ENCODE measurements at places on chromosomes 1 and 21. TPM values are rescaled to one million over a fixed set of nuclear protein-coding genes. Genes with fewer than 3 reads are reported as not detected.

The MRPL39 gene
- 26.1 TPM for total RNA-seq

The DNAI4 gene
- 0.78 TPM for total RNA-seq

The HPDL gene
- total RNA-seq: 2.3 TPM

The MANEAL gene
- 112 TPM for total RNA-seq

DNA sequence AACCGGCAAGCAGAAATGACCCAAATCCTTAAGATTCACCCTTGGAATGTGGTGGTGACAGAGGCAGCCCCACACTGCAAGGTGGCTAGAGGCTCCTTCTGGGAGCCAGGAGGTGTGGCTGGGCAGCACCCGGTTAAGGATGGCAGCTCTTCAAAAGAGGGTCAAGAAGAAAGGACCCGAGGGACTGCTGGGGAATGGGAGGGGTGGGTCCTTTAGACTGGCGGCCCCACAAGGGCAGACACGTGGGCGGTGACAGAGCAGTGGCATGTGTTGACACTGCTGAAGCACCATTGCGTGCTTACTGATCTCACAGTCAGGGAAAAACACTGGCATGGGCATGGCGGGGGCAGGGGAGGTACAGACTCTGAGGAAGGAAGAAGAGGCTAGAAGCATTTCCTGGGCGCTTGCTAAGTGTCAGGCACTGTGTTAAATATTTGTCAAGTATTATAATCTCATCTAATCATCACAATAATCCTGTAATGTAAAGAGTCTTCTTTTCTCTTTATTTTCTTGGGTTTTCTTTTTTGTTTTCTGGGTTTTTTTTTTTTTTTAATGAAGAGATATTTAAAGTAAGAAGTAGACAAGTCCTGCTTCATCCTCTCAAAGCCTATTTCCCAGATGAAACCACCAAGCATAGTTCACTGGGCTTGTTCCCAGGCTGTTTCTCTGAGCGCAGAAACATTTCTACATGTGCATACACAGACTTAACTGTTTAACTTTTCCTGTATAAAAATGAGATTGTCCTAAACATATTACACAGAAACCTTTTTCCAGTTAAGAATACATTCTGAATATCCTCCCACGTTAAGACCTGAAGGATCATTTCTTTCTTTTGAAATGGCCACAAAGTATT is 165.8 kb upstream of the EDN2 start:
- peaks cover 5% of the 10 kb centered on the region for H3K27me3 ChIP-seq
- H3K4me3 ChIP-seq: no peak overlapping the region
- no peak overlapping the region for H3K27ac ChIP-seq
- no peaks in the 10 kb centered on the region for H3K36me3 ChIP-seq
- DNase-seq: no peak
- peaks cover 27% of the 10 kb centered on the region for H3K4me1 ChIP-seq

GRCh38 chr1:74407902-74408301 is 104.5 kb downstream of the LRRC53 start:
- no peak overlapping the region for H3K27ac ChIP-seq
- no peak overlapping the region for H3K4me3 ChIP-seq

DNA sequence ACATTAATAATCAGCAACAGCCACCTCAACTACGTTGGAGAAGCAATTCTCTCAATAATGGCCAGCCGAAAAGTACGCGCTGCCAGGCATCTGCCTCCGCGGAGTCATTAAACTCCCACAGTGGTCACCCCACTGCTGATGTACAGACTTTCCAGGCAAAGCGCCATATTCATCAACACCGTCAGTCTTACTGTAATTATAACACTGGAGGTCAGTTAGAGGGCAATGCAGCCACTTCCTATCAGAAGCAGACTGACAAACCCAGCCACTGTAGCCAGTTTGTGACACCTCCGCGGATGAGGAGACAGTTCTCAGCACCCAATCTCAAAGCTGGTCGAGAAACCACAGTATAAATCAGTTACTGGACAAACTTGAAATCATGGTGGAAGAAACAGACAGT is 93.9 kb downstream of the KIF1B start:
- H3K4me3 ChIP-seq: no peak overlapping the region
- peaks cover 6% of the 10 kb centered on the region for H3K27me3 ChIP-seq
- peaks cover 9% of the 10 kb centered on the region for H3K36me3 ChIP-seq
- no peak overlapping the region for H3K27ac ChIP-seq
- no peak for DNase-seq

DNA sequence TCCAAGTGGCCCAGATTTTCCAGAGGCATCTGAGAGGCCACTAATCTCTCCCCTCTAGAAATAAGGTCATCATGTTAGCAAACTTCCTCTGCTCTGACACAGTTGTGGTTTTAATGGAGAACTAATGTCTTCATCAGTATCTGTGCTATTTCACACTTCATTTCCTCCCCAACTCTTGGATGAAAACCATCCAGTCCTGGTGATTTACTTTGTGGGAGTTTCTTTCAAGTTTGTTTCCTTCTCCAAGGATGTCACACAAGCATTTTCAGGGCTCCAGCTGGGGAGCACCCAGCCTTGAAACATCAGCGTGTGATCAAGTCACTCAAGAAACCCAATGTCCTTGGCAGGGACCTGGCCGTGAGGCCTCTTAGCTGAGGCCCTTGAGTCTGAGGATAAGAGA is 38.8 kb downstream of the TBX15 start:
- DNase-seq: no peak
- H3K36me3 ChIP-seq: no peaks in the 10 kb centered on the region
- H3K27me3 ChIP-seq: no peaks in the 10 kb centered on the region
- no peak overlapping the region for H3K4me3 ChIP-seq
- peaks cover 3% of the 10 kb centered on the region for H3K4me1 ChIP-seq

- H3K4me1 ChIP-seq: no peaks in the 10 kb centered on the region
- H3K27me3 ChIP-seq: peaks cover 6% of the 10 kb centered on the region
- DNase-seq: no peak
- no peak overlapping the region for H3K4me3 ChIP-seq
- H3K36me3 ChIP-seq: peaks cover 13% of the 10 kb centered on the region
Observed at GRCh38 chr1:42158189-42158588, 5.0 kb downstream of the GUCA2B start.

- H3K27me3 ChIP-seq: no peaks in the 10 kb centered on the region
- no peak overlapping the region for H3K27ac ChIP-seq
- H3K4me3 ChIP-seq: no peak overlapping the region
Observed at GRCh38 chr1:186033847-186034271, 299.7 kb downstream of the HMCN1 start.

- H3K36me3 ChIP-seq: no peaks in the 10 kb centered on the region
- no peak for DNase-seq
- H3K27ac ChIP-seq: no peak overlapping the region
- peaks cover 8% of the 10 kb centered on the region for H3K27me3 ChIP-seq
- no peak overlapping the region for H3K4me3 ChIP-seq
Observed at GRCh38 chr1:201122321-201122957, 4.5 kb downstream of the ASCL5 start.

DNA sequence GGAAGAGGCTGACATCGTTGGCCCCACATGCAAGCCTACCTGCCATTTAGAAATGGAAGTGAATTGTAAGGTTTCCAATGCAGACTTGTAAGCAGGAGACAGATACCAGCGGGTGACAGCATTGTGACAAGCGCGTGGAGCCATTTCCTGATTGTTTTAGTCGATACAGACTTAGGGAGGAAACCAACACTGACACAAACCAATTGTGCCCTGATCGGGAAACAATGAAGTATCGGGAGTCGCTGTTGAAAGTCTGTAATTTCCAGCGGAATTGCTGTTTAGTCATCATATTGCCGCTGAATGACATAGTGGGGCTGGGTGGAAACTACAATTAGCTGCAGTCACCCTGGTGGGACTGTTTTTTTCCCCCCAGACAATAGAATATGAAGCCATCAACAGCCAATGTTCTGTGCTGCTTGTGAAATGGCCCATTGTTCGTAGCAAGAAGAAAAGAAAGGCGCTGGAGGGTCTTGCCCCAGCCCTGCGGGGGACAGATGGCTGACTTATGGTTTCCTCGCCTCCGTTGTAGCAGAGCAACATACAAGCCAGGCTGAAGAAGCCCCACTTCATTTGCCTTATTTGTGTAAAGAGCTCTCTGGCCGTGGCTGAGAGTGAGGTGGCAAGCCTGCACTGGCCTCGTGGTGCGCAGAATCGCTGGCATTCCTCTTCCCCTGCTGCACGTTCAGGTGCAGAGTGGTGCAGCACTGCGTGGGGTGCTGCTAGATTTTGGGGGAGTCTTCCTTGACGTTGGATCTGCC is 462.7 kb downstream of the CAMTA1 start:
- H3K4me1 ChIP-seq: peaks cover 10% of the 10 kb centered on the region
- peaks cover 2% of the 10 kb centered on the region for H3K27me3 ChIP-seq
- no peak overlapping the region for H3K27ac ChIP-seq
- H3K36me3 ChIP-seq: no peaks in the 10 kb centered on the region

DNA sequence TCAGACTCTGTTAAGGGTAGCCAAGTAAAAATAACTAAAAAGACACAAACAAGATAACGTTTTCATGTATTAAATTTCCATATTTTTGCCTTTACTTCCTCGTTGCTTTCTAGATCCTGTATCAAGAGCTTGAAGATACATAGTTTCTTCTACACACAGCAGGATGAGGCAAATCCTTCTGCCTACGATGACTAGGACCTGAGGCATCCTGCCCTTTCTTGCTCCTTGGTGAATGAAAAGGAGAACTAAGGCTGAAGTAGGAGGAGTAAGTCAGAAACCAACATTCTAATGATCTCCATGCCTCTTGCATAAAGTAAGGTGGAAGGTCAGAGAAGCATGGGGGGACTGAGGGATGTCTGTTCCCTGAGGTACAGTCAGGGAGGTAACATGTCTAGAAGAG is 102.6 kb downstream of the GPATCH2 start:
- H3K4me3 ChIP-seq: no peak overlapping the region
- DNase-seq: no peak
- no peaks in the 10 kb centered on the region for H3K4me1 ChIP-seq
- H3K27me3 ChIP-seq: no peaks in the 10 kb centered on the region
- H3K36me3 ChIP-seq: peaks cover 10% of the 10 kb centered on the region
- no peak overlapping the region for H3K27ac ChIP-seq

DNA sequence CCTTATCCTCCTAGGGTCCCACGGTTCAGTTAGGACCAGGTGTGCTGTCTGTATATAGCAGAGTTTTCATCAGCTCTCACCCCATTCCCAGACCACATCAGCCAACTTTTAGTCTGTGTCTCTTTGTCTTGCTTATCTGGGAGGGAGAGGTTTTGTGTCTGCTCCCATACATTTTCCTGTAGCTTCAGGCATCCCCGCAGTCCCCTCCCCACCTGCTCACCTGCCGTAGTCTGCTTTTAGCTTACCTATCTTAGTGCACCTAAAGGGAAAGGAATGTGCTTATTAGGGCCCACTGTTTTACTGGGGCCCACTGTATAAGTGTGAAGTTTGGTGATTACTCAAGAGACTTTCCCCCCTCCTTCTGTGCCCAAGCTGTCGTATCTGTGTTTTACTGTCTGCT is 225.1 kb downstream of the PLA2G4A start:
- no peak overlapping the region for H3K4me3 ChIP-seq
- no peak overlapping the region for H3K27ac ChIP-seq
- H3K36me3 ChIP-seq: no peaks in the 10 kb centered on the region
- no peaks in the 10 kb centered on the region for H3K27me3 ChIP-seq
- peaks cover 5% of the 10 kb centered on the region for H3K4me1 ChIP-seq
- DNase-seq: no peak

DNA sequence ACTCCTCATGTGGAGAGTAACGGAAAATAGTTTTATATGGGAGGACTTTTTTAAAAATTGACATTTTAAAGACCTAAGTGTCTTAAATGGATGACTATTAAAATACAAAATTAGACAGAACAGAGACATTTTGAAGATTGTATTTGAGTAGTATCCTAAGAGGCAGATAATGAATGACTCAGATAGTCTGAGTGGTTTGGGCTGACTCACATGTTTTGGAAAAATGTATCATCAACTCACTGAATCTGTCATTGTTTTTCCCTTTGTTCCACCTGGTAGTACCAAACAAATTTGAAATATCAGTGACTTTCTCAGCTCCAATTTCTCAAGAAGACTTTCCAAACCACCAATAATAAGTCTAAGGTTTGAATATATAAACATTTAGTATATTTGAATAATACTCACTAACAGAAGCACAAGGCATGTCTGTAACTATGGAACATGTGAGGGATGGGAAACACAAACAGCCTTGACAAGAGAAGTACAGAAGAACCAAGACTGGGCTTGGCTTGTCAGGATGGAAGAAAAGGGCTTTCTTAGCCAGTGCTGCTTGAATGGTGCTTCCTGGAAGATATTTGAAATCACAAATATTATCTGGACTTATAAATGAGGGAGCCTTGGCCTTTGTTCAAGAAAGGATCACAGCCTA is 90.6 kb downstream of the SGIP1 start:
- H3K4me1 ChIP-seq: no peaks in the 10 kb centered on the region
- H3K36me3 ChIP-seq: no peaks in the 10 kb centered on the region
- DNase-seq: no peak
- H3K27ac ChIP-seq: no peak overlapping the region
- H3K4me3 ChIP-seq: no peak overlapping the region

DNA sequence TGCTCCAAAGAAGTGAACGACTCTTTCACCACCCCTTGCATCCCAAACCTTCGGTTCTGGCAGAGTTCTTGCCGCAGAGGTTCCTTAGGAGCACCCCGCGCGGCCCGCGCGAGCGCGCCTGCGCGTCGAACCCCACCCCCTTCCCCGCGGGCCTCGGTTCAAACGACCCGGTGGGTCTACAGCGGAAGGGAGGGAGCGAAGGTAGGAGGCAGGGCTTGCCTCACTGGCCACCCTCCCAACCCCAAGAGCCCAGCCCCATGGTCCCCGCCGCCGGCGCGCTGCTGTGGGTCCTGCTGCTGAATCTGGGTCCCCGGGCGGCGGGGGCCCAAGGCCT is at the start of gene C1orf56:
C1orf56 (plus strand) TSS at position 161 of the 334 bp plus-strand sequence; CDS start at position 258, 97 bp downstream.
- peak; percentile 74 for DNase-seq
- peak within 1 kb of the TSS; percentile 99 for H3K4me3 ChIP-seq
- H3K36me3 ChIP-seq: peaks cover 4% of the 10 kb centered on the region
- peaks cover 3% of the 10 kb centered on the region for H3K27me3 ChIP-seq
- H3K27ac ChIP-seq: peak within 1 kb of the TSS; percentile 94
- H3K4me1 ChIP-seq: no peaks in the 10 kb centered on the region

- no peak overlapping the region for H3K4me3 ChIP-seq
- no peaks in the 10 kb centered on the region for H3K36me3 ChIP-seq
- no peak for DNase-seq
- no peaks in the 10 kb centered on the region for H3K4me1 ChIP-seq
- no peak overlapping the region for H3K27ac ChIP-seq
- H3K27me3 ChIP-seq: no peaks in the 10 kb centered on the region
Observed at GRCh38 chr1:104291156-104291555, 541.5 kb downstream of the AMY1C start.

DNA sequence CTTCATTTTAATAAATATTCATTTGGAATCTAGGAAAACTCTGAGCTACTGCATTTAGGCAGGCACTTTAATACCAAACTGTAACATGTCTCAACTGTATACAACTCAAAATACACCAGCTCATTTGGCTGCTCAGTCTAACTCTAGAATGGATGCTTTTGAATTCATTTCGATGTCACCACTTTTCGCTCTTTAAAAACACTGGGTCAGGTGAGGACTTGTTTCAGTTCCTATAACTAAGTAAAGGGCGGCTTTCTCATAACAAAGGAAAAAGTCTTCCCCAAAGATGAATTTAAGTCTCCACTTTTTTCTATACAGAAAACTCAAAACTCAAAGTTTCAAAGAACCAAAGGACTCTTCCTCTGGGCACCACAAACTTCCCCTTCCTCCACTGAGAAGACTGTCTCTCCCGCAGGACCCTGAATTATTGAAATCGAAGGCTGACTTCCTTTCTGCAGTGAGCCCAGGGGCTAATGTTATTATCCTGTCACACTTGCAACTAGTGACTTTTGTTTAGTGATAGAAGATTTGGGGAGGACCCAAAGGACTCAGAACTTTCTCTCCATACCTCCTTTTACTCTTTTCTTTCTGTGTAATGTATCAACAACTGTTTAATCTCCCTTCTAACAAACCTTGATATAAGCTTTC is 9.7 kb upstream of the DHX9 start:
- no peaks in the 10 kb centered on the region for H3K27me3 ChIP-seq
- no peaks in the 10 kb centered on the region for H3K4me1 ChIP-seq
- H3K27ac ChIP-seq: no peak overlapping the region
- no peaks in the 10 kb centered on the region for H3K36me3 ChIP-seq

Data from glutamatergic neuron (in vitro differentiated cells).